DMS153 (cell line): ENCODE measurements at places on chromosomes 7 and 10.

- no peak for DNase-seq
These were observed 86.9 kb downstream of the PROSER2 start for GRCh38 chr10:11910102-11910501.

DNA sequence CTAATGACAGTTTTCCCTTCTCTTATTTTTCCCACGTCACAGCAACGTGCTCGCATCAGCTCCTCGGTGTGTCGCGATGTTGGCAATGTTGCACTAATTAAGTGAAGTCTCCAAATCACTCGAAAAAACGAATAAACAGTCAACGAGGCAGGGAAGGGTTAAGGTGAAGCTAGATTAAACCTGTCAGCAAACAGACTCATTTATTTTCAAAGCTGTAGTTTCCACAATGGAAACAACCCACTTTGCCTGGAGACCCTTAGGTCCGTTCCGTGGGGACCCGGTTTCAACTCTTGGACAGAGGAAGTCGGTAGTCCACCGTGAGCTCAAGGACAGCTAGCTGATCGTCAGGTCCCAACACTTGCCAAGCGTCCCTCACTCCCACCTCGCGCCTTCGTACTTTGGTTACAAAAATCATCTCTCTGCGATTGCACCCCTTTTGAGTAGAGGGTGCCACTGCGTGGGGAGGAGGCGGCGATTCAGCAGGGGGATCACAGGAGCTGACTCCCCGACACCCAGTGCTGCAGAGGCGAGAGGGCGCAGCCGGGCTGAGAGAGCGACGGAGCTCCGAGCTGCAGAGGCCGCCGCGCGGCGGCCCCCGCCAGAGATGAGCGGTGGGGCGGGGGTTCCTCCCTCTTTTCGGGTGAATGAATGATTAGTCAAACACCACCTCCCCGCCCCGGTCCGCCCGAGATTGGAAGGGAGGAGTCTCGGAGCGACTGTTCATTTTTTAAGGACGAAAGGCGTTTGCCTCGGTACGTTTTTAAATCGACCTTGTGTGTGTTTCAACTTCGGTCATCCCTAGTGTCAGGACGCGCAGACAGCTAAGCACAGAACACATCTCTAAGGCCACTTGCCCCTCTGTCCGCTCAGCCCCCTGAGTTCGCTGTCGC lies 1.3 kb upstream of the BMPER start:
- DNase-seq = no peak

DNA sequence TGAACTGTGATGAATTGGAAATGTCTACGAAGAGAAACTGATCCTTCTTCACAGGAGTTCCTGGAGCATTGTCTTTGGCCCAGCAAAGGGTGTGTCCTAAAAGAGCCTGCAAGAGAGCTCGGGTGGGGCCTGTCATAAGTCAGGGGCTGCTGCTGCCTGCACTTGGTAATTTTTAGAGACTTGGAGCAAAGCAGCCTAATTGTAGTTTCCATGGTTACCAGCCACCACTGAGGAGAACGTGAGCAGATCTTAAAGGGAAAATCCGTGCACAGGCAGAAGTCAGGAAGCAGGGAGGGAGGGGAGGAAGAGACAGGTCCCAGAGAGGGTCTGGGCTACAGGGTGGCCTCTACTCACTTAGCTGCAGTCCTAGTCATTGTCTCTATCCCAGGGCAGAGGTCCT lies 463.6 kb downstream of the PLXNA4 start:
- DNase-seq = no peak

DNA sequence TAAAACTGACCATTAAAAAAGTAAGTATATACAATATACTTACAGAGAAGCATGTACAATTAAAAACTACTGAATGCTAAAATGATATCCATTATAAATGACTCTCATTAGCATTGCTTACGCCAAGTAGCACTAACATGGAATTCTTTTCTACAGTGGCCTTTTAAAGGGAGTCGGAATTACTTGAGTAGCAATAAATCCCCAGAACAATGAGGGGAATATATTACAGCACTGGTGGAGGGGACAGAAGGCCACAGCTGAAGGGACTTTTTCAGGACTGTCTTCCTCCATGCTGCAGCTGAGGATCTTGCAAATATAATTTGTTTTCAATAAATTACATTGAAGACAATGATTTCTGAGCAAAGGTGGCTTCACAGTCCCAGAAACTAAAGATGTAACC lies 97.0 kb downstream of the ALOX5 start:
- DNase-seq = no peak

GRCh38 chr7:156116514-156117215 lies 304.4 kb upstream of the SHH start:
- no peak for DNase-seq

GRCh38 chr10:30447125-30447799 lies 13.3 kb downstream of the MAP3K8 start:
- no peak for DNase-seq

GRCh38 chr7:15688911-15689310 lies 2.4 kb upstream of the MEOX2 start:
- DNase-seq = no peak

DNA sequence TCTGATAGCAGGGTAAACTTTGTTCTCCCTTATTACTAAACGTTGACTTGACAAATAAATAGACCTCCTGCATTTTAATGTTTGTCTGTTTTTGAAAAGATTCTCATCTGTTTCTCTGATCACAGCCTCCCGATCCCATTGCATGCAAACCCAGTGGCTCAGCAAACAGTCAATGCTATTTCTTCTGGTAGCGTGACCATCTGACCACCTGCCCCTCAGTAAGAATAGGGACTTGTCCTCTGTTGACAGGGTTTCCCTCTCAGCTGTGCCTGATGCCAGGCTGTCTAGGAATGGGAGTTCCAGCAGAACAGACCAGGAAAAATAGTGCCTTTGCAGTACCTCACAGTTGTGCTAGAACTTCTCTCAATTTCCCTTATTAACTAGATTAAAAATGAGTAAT lies 40.7 kb upstream of the EBLN1 start:
- DNase-seq = no peak

DNA sequence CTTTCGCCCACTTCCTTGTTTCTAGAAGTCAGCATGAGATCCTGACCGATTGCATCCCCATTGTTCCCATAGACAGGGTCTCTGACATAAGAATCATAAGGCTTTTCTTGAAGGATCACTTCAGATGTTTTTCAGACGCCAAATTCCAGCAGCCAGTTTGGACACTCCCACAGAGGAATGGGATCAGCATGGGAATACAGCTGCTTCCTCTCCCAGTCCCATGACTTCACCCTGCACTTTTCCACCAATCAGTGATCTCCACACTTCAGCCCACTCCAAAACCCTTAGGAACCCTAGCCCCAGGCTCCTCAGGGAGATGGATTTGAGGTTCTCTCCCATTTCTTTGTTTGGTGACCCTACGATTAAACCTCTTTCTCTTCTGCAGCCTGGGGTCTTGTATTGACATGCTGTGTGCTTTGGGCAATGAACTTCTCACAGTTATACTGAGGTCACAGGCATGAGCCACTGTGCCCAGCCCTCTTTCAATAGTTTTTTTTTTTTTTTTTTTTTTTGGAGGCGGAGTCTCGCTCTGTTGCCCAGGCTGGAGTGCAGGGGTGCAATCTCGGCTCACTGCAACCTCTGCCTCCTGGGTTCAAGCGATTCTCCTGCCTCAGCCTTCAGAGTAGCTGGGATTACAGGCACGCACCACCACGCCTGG lies 52.8 kb upstream of the CHST3 start:
- DNase-seq = no peak

- no peak for DNase-seq
These were observed 731 bp upstream of the CRPPA start for GRCh38 chr7:16422103-16422435.
